Stimulated activated CD8-positive, alpha-beta memory T cell treated with anti-CD3 and anti-CD28 coated beads, Interleukin-7, amount 100 ng/mL, for 4 hours (primary cell): ENCODE measurements at places on chromosomes 3 and 15.

DNA sequence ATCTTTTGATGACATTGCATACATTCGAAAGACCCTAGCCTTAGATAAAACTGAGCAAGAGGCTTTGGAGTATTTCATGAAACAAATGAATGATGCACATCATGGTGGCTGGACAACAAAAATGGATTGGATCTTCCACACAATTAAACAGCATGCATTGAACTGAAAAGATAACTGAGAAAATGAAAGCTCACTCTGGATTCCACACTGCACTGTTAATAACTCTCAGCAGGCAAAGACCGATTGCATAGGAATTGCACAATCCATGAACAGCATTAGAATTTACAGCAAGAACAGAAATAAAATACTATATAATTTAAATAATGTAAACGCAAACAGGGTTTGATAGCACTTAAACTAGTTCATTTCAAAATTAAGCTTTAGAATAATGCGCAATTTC is 16.7 kb downstream of the KCNMB3 start:
- DNase-seq, result no peak

GRCh38 chr15:68487087-68487843 is 55.3 kb upstream of the ITGA11 start:
- no peak for DNase-seq

DNA sequence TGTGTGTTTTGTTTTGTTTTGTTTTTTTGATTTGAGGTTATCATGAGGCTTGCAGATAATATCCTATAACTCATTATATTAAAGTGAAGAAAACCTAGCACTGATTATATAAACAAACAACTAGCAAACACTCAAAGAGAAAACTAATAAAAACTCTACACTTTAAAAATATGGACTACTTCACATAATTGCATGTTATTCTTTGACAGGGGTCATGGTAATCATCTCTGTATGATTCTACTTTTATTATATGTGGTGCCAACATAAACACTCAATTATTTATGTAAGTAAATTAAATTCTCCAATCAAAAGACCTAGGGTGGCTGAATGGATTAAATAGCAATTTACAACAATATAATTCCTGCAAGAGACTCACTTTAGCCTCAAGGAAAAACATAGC is 44.6 kb upstream of the P3H2 start:
- DNase-seq, result no peak

DNA sequence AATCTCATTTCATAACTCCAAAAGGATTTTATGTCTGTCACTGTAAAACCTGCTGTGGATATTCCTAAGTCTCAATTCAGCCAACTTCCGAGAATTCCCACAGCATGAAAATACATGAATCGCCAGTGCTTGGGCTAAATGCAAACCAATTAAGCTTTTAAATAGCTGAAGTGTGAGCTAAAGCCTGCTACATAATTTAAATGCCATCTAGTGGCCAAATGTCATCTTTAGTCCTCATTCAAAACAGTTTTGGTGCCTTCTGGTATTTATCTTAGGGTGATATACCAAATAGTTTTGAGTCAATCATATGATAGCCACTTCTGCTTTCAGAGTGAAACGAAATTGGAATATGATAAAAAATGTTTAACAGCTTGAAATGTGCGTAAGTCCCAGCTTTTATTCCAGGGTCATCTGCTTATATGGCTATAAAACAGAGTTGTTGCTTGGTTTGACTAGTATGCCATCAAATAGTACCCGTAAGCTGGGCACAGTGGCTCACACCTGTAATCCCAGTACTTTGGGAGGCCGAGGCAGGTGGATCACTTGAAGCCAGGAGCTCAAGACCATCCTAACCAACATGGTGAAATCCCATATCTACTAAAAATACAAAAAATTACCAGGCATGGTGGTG is 41.8 kb upstream of the CCNL1 start:
- DNase-seq, result no peak

DNA sequence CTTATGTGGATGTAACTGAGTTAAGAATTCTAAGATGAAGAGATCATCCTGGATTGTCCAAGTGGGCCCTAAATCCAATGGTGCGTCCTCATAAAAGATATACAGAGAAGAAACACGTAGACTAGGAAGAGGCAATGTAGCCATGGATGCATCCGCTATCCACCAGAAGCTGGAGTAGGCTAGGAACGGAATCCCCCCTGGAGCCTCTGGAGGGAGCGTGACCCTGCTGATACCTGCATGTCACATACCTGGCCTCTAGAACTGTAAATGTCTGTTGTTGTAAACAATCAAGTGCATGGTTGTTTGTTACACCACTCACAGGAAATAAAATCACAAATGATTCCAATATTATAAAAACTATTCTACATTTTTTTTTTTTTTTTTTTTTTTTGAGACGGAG is 254.5 kb upstream of the RORA start:
- DNase-seq, result no peak

GRCh38 chr15:29135309-29135657 is 134.3 kb downstream of the NSMCE3 start:
- no peak for DNase-seq

DNA sequence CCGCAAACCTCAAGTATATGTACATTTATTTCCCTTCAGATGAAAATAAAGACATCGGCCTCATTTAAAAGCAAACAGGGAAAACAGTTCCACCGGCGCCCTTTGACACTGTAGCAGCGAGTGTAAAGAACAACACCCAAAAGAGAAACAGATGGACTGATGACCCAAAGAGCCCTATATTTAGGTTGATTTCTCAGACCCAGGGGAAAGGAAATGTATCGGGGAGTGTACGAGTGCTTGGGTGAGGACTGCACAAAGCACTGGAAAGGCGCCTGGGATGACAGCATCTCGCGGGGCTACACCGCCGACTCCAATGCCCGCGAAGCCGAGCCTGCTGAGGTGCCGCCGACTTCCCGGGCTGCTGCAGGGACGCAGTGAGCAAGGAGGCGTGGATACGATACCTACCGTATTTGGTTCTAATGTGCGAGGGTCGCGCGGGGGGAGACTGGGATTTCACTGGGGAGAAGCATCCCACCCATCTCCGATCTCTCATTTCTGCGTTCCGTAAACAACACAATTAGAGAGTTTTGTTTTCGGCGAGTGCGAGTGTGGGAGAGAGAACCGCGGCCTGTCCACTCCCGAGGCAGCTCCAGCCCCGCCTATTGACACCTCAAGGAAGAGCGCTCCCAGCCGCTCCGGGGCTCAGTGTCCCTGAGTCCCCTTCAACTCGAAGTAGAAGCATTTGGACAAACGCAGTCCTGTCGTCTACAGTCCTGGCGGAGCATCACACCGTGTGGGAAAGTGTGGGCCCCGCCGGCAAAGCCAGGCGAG is 2.0 kb downstream of the MECOM start:
- DNase-seq, result no peak

DNA sequence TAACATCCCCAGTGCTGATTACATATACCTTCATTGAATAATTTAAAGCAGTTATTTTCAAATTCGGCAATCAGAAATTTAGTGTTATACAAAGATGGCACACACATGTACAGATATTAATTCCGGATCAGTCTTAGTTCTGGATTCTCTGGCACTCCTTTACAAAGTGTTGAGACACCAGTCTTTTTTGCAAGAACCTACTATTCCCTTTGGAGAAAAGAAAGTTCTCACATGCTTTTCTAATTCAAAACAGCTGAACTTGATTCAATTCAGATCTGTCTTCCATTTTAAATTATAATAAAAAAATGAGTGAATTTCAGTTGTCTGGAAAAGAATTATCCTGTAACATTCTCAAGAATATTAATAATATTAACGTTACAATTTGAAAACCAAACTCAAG is 20.4 kb downstream of the CCDC191 start:
- no peak for DNase-seq

DNA sequence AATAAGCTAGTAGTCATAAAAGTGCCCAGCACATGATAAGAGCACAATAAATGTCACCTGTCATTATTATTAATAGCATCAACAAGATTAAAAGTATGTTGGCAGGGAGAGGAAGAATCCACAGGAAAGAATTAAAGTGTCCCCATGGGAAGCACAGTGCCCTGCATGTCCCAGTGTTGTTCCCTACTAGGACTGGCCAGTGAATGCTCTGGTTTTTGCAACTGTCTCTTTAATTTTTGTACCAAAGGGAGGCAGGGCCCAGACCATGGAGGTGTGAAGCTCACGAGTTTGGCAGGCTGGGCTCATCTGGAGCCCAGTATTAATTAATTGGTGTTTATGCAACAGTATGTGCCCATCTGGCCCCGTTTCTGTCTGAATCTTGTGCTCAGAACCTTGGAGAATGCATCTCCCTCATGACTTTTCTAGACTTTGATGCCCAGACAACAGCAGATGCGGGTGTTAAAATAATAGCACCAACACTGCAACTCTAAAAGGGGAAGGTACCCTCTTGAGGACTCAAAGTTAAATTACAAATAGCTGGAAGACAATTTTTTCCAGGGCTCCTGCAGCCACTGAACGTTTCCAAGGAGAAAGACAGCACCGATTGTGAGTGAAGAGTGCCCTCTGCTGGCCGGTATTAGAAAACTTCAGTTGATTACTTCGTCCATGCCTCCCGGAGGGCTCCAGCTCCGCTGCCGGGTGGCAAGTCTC is 71.9 kb upstream of the SPATA12 start:
- DNase-seq, result peak; percentile 57

DNA sequence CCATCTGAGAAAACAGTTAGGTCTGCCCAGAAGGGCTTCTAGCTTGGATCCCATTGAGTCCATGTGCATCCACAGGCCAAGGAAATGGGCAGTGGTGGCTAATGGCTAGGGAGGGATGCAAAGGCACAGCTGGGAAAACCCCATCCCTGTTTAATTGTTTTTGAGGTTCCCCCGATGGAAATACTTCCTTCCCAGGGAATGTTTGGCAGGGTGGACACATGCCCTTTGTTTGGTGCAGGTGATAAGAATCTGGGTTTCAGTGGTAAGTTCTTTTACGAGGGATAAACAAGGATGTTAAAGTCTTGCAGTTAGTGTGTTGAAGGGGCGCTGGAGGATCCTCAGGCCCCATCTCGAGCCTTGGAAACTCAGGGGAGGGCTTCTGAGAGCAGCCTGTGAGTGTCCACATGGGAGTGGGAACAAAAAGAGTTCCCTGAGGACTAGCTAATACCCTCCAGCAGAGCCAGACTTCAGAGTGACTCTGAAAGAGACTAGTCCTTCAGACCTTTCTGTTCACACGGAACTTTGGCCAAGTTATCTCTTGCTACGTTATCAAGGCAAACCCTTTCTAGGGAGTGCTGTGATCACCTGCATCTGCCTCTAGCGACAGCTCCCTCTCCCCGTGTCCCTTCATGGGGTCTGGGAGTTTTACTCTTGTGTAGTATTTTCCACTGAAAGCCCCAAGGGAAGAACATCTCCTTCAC is 17.4 kb downstream of the PTPRG start:
- DNase-seq, result no peak

DNA sequence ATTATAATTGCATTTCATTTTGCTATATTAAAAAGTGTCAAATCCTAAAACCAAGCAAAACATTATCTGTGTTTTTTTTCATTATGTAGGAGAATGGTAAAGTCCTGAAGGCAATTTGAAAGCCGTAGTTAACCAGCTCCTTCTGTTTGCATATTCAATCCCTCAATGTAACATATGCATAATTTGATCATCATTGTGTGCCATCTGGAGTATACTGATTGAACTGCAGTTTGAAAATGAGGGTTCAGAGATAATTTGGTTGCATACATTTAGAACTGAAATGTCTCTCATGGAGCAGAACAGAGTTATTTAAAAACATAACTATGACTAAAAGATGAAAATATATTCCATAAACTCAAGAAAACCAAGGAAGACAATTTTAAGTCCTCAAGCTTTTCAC is 518.6 kb downstream of the GBE1 start:
- no peak for DNase-seq

DNA sequence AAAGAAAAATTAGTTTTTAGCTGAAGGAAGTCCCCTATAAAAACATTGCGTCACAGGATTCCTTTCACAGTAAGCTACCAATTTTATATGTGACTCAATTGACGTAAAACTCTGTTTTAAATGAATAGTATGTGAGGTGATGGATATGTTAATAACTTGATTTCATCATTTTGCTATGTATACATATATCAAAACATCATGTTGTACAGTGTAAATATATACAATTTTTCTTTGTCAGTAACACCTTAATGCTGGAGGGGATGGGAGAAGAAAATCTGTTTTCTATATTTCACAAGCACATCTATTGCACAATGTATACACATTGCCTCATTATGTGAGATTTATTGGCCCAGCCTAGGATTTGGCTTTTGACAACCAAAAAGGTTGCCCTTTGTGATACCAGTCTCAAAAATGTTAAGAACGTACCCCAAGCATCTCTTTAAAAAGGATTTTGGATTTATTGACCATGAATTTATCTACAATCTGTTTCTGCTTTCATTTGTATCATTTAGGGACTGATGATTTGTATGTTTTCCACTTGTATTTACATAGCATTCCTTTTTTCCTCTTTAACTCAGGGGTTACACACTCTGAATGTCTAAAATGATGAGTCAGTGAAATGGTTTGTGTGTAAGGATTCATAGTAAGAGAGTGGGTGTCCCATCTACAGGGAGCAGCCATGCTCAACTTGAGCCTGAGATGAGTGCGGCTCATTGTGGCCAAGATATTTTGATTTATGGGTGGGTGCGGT is 62.6 kb downstream of the CRTC3 start:
- no peak for DNase-seq

DNA sequence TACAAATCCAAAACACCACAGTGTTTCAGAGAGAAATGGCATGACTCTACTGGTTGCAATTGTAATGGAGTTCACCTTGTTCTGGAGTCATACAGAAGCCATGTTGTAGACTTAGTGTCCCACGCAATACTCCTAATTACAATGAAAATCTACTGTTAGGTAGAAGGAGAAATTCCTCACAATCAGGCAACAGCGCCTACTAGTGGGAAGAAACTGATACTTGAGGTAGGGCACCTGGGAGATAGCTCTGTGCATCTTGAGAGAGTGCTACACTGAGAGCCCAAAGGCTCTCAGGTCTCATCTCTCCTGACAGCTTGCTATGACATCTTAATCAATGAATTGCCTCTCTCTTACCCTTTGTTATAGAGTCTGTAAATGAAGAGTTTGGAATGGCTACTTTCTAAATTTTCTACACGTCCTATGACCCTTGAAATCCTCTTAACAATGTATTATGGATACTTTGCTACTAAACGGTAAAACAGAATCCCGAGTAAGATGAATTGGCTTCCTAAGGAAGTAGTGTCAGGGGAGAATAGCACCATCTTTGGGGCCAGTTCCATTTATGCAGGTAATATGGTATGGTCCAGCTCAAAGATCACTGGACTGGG is 422.7 kb upstream of the TPRG1 start:
- DNase-seq, result peak; percentile 55

DNA sequence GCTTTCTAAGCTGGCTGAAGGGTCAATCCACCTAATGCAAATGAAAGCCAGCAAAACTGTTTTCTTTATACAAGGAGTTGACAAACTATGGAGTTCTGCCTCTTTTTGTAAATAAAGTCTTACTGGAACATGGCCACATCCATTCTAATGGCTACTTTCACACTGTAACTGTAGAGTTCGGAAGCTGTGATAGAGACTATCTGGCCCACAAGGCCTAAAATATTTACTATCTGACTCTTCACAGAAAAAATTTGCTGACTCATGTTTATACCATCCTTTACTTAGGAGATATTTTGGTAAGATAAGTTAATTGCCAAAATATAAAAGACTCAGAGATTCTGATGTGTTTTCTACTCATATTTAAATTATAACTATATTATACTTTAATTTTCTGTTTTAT is 93.7 kb upstream of the GK5 start:
- no peak for DNase-seq

- DNase-seq, result no peak
These were observed 19.9 kb downstream of the EEFSEC start for GRCh38 chr3:128173200-128173599.

- DNase-seq, result no peak
These were observed 580.1 kb downstream of the ROBO2 start for GRCh38 chr3:77620009-77620408.
